ENCODE measurements at places on chromosomes 1 and 21. TPM values are rescaled to one million over a fixed set of nuclear protein-coding genes. Genes with fewer than 3 reads are reported as not detected.

DPT gene
- 30.7 TPM for total RNA-seq

RXFP4 gene
- not detected for total RNA-seq

DNA sequence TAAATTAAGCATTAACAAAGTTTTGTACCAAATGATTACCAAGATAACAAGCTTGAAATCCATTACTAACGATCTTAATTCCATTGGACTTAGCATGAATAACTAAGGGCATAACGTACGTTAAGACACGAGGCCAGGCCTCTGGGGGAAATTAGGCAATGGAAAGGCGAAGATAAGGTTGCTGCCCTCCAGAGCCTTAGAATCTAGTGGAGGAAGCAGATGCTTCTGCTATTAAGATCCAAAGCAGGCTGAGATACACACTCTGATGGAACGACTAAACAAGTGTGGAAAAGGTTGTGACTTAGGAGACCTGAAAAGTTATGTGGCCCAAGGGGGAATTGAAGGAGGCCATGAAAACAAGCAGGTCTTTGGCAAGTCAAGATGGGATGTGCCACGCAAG lies 6.0 kb downstream of the AKNAD1 start:
- no peak for DNase-seq

GRCh38 chr1:115107516-115108260 lies 18.4 kb upstream of the TSPAN2 start:
- no peak for DNase-seq

DNA sequence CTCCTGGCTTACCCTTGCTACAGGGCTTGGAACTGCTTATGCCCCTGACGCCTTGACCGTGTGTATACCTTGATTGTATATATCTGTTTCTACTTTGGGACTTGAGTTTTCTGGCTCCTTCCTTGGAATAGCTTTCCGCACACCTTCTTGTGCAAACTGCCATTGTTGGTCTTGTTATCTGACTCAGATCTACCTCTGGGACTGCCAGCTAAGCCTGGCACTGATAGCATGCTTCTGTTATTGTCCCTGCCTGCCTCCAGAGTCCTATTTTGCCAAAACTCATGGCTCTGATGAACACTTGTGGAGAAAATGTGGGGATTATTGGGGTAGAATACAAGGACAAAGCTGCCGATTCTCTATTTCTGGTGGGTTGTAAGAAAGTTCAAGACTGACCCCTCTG lies 15.4 kb downstream of the FMOD start:
- no peak for DNase-seq

AQP10 gene
- 0.32 TPM for total RNA-seq

- DNase-seq = peak; percentile 33
Observed at GRCh38 chr1:174160109-174160473, 771 bp downstream of the RABGAP1L start.

DNA sequence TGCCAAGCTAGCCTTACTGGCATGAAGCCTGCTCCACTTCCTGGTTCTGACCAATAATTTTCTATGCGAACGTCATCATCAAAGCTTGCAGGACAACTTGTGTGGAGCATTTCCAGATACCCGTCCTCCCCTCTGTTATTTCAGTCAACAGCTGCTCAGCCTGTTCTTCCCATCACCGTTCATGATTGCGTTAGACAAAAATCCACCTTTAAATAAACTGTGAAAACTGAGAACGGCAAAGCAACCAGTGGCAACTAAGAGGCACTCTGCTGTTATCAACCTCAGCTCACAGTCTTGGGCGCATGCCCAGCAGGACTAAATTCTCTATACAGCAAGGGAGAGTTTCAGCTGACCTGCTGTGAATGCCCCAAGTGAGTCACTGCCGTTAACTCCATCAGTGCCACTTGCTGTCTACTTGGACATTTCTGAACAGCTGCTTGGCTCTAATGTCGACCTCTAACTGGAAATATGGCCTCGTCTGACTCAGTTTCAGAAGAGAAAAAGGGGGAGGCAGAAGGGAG lies 207.4 kb upstream of the RUNX1 start:
- DNase-seq = peak; percentile 89

Data from mucosa of gallbladder (tissue), 1 donor.